ENCODE measurements at places on chromosomes 16 and 17.

- no peak for DNase-seq
Observed at GRCh38 chr17:28527859-28528258, 21.7 kb downstream of the FOXN1 start.

DNA sequence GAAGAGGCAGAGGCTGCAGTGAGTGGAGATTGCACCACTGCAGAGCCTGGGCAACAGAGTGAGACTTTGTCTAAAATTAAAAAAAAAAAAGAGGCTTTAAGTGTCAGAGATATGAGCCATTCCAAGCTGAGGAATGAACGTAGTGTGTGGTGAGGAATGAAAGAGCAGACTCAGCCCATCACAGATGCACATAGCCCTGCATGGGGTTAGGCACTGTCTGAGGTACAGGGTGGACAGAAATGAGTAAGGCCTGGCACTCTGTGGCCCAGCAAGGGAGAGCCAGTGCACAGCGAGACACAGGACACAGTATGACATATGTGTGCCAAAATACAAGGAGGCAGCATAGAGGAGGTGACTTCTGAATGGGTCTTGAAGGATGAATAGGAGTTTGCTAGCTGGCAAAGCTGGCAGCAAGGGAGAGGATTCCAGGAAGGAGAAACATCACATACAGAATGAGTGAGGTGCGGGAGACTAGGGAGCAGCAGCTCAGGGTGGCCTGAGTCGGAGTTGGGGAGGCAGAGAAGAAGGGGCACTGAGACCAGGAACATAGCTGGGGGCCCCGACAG lies 8.7 kb upstream of the ZNF469 start:
- no peak for DNase-seq

GRCh38 chr16:67117716-67118115 lies 8.0 kb downstream of the PHAF1 start:
- DNase-seq = no peak

DNA sequence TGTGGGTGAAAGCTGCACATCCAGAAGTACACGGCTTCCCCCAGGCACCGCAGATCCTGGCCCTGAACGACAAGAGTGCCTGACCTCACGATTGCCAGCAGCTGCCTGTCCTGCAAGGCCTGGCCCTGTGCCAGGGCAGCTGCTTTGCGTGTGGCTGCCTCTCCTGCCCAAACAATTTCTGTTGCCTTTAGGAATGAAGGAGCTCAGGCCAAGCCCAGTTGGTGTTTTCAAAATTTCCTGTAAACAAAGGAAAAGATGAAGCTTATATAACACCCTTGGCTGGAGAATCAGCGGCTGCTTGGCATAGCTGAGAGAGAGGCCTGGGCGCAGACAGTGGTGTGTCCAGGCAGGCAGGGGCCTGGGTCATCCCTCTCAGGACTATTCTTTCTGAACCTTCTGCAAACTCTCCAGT lies 11.7 kb upstream of the SLC47A2 start:
- DNase-seq = no peak

All from CD8-positive, alpha-beta memory T cell (primary cell).